Thoracic aorta (tissue), 2 donors: ENCODE measurements at places on chromosomes 16 and 17. TPM values are rescaled to one million over a fixed set of nuclear protein-coding genes. Genes with fewer than 3 reads are reported as not detected.

DNA sequence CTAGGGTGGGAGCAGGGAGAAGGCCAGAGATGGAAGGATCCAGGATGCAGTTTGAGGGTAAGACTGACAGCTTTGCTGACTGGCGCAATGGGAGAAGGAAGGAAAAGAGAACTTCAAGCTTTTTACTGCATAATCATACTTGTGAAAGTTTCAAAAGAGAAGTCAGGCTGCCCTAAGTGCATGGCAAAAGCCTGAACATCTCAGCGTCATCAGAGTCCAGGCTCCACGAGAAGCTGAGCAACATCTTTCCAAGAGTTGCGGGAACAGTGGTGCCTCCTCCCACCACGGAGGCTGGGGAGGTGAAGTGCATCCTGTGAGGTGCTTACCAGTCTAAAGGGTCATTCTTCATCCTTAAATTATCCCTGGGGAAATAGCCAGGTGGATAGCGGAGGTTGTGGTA, 26.9 kb upstream of the SLC38A8 start:
- no peak overlapping the region for H3K4me3 ChIP-seq
- H3K27ac ChIP-seq = no peak overlapping the region
- H3K27me3 ChIP-seq = no peaks in the 10 kb centered on the region

- no peaks in the 10 kb centered on the region for H3K27me3 ChIP-seq
- DNase-seq = no peak
- H3K4me1 ChIP-seq = peaks cover 96% of the 10 kb centered on the region
- H3K4me3 ChIP-seq = peak overlapping the region; percentile 69
Observed at GRCh38 chr17:48564188-48565021, 13.7 kb downstream of the HOXB4 start.

GRCh38 chr16:4550591-4550990, 5.5 kb upstream of the C16orf96 start:
- H3K27ac ChIP-seq = no peak overlapping the region
- no peaks in the 10 kb centered on the region for H3K4me1 ChIP-seq
- no peaks in the 10 kb centered on the region for H3K27me3 ChIP-seq

- H3K27ac ChIP-seq = no peak overlapping the region
- no peak overlapping the region for H3K4me3 ChIP-seq
- H3K4me1 ChIP-seq = peaks cover 3% of the 10 kb centered on the region
Observed at GRCh38 chr17:3859940-3860339, 13.9 kb upstream of the NCBP3 start.

DNA sequence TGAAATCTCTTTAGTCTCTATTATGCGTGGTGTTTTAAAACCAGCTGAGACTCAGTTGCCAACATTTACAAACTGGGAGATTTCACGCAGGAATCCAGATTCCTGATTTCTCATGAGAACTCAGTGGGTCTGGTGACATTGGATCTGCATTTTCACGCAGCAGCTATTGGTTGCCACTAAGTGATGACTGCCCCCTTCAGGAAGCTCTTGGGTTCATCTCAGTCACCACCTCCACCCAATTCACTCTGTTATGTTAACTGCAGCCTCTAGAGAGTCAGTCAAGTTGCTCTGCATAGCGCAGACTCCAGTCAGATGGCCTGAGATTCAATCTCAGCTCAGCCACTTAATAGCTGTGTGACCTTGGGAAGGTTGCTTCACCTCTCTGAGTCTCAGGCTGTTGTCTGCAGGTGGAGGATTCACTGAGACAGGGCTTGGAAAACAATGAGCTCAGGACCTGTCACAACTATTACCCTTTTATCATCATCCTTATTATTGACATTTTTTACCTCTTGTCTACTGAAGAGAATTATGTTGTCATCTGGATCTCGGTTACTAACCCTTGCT, 6.4 kb downstream of the SHISA9 start:
- H3K36me3 ChIP-seq = no peaks in the 10 kb centered on the region
- H3K27ac ChIP-seq = no peak overlapping the region
- peaks cover 3% of the 10 kb centered on the region for H3K4me1 ChIP-seq
- no peak overlapping the region for H3K4me3 ChIP-seq

Gene SLC35G6
- total RNA-seq = not detected

Gene LRRC37A2
- total RNA-seq = 14.3 TPM

GRCh38 chr17:40415390-40415789, 2.3 kb downstream of the TOP2A start:
- H3K27me3 ChIP-seq = no peaks in the 10 kb centered on the region
- H3K27ac ChIP-seq = no peak overlapping the region
- H3K4me1 ChIP-seq = peaks cover 7% of the 10 kb centered on the region
- H3K4me3 ChIP-seq = no peak overlapping the region
- H3K36me3 ChIP-seq = no peaks in the 10 kb centered on the region
- no peak for DNase-seq

Gene C16orf54
- total RNA-seq = 3.4 TPM

Gene MYO15B
- total RNA-seq = 151 TPM

GRCh38 chr16:13435415-13435814, 484.5 kb upstream of the ERCC4 start:
- DNase-seq = no peak
- no peak overlapping the region for H3K27ac ChIP-seq
- H3K4me3 ChIP-seq = no peak overlapping the region
- H3K36me3 ChIP-seq = no peaks in the 10 kb centered on the region
- no peaks in the 10 kb centered on the region for H3K27me3 ChIP-seq
- H3K4me1 ChIP-seq = no peaks in the 10 kb centered on the region

Gene HSF5
- not detected for total RNA-seq

DNA sequence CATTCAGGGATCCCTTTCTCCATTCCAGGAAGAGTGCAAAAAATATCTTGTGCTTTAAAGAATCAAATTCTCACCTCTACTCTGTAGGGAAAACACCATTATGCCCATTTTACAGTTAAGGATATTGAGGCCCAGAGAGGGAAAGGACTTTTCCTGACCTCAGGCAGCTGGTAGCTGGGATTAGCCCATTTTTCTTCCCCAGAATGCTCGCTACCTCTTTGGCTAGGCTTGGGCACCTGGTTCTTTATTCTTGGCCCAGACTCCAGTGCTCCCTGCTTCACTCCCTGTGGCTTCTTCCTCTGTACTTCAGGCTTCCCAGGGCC, 45.7 kb downstream of the MEOX1 start:
- no peak overlapping the region for H3K27ac ChIP-seq
- H3K36me3 ChIP-seq = no peaks in the 10 kb centered on the region
- no peaks in the 10 kb centered on the region for H3K27me3 ChIP-seq
- no peak overlapping the region for H3K4me3 ChIP-seq
- peaks cover 9% of the 10 kb centered on the region for H3K4me1 ChIP-seq
- DNase-seq = no peak

DNA sequence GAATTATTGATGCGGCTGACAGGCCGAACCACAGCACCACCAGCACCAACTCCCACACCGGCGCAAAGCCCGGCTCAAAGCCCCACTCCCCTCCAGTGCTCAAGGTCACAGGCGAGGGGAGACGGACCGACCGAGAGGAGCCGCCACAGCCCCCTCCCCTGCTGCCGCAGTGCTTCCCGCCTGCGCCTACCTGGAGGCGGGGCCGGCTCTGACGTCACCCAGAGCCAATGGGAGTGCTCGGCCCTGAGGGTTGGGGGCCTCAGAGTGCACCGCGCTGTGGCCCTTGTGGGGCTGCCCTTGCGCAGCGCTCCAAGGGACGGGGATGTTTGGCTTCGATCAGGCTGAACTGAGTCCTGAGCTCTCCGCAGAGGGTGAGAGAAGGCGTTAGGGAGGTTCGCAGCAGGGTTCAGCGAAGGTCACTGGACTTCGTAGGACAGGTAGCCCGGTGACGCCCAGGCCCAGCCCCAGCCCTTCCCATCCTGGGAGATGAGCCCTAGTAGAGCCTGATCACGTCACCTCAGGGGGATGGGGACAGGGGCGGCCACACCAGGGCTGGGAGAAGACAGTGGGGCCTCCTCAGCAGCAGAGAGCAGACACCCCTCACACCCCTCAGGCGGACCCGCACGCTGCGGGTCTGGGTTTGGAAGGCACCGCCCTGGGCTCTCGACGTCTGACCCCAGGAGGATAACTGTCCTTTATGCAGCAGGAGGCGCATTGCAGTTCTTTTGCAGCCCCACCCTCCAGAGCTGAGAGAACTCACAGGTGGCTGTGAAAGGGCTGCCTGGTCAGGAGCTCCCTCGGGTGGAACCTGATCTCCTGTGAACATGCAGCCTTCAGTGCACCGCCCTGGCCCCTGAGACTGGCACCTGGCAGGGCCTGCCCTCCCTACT, 1.5 kb downstream of the NDRG4 start:
- no peaks in the 10 kb centered on the region for H3K36me3 ChIP-seq
- no peaks in the 10 kb centered on the region for H3K27me3 ChIP-seq
- H3K4me1 ChIP-seq = peaks cover 16% of the 10 kb centered on the region
- no peak overlapping the region for H3K27ac ChIP-seq
- peak overlapping the region; percentile 41 for H3K4me3 ChIP-seq

Gene CD300LB
- 0.81 TPM for total RNA-seq

Gene CMTM3
- total RNA-seq = 16.6 TPM

GRCh38 chr17:48174833-48175523, 67.4 kb downstream of the SNX11 start:
- H3K27ac ChIP-seq = no peak overlapping the region
- H3K4me1 ChIP-seq = peaks cover 6% of the 10 kb centered on the region
- no peaks in the 10 kb centered on the region for H3K27me3 ChIP-seq
- no peak overlapping the region for H3K4me3 ChIP-seq
- no peaks in the 10 kb centered on the region for H3K36me3 ChIP-seq

Gene ZDHHC7
- 80.8 TPM for total RNA-seq

GRCh38 chr16:68379472-68380347, 68.6 kb downstream of the SMPD3 start:
- no peak overlapping the region for H3K27ac ChIP-seq
- no peaks in the 10 kb centered on the region for H3K27me3 ChIP-seq
- DNase-seq = no peak
- no peaks in the 10 kb centered on the region for H3K36me3 ChIP-seq

Gene MEIOC
- not detected for total RNA-seq

DNA sequence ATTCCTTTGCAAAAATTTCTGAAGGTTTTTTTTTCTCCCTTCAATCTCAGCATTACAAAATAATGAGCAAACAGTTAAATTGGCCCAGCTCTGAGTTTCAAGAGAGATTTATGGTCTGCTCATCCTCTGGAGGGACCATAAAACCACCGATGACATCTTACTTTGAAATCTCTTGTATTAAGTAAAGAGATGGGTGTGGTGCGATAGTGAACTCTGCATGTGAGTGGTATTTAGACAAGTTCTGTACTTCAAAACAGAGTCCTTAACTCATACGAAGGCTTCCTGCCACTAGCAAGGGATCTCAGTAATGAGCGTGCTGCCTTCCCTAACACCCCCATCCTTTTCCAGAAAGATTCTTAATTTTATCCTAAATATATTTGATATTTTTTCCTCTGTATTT, 2.1 kb downstream of the FAM20A start:
- no peak for DNase-seq
- peaks cover 33% of the 10 kb centered on the region for H3K4me1 ChIP-seq
- no peak overlapping the region for H3K27ac ChIP-seq
- no peaks in the 10 kb centered on the region for H3K27me3 ChIP-seq
- no peaks in the 10 kb centered on the region for H3K36me3 ChIP-seq

Gene ST6GALNAC2
- not detected for total RNA-seq

GRCh38 chr16:52929478-52930400, 123.0 kb downstream of the CHD9NB start:
- H3K27ac ChIP-seq = no peak overlapping the region
- no peaks in the 10 kb centered on the region for H3K4me1 ChIP-seq
- H3K4me3 ChIP-seq = no peak overlapping the region

Gene PTGES3L
- total RNA-seq = 2.0 TPM

Gene ZG16B
- not detected for total RNA-seq

Gene MAP2K6
- total RNA-seq = 1.5 TPM

Gene DNAI2
- not detected for total RNA-seq

- no peaks in the 10 kb centered on the region for H3K27me3 ChIP-seq
- no peak overlapping the region for H3K27ac ChIP-seq
- H3K36me3 ChIP-seq = no peaks in the 10 kb centered on the region
- DNase-seq = no peak
- no peaks in the 10 kb centered on the region for H3K4me1 ChIP-seq
Observed at GRCh38 chr16:27381974-27382855, 19.8 kb upstream of the IL21R start.

DNA sequence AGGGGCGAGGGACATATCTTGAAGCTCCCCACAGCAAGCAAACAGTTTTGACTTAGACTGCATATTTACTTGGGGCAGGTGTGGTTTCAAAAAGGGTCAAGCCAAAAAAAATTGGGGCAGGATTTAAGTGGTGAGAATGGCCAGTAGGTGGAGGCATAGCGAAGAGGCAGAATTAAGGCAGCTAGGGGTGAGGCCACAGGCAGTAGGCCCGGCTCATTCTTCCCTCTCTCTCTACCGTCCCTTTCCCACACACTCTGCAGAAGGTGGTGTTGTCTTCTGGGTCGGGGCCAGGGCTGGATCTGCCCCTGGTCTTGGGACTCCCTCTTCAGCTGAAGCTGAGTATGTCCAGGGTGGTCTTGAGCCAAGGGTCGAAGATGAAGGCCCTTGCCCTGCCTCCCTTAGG, 2.6 kb downstream of the SHBG start:
- no peak overlapping the region for H3K27ac ChIP-seq
- no peaks in the 10 kb centered on the region for H3K27me3 ChIP-seq
- no peak overlapping the region for H3K4me3 ChIP-seq
- no peak for DNase-seq

- H3K4me3 ChIP-seq = no peak overlapping the region
- H3K4me1 ChIP-seq = no peaks in the 10 kb centered on the region
- DNase-seq = no peak
- H3K27ac ChIP-seq = no peak overlapping the region
Observed at GRCh38 chr16:8355675-8356074, 234.6 kb downstream of the TMEM114 start.

Gene RAMP2
- total RNA-seq = 11.0 TPM

- no peaks in the 10 kb centered on the region for H3K36me3 ChIP-seq
- no peak for DNase-seq
- no peak overlapping the region for H3K27ac ChIP-seq
Observed at GRCh38 chr17:12089809-12090384, 69.2 kb downstream of the MAP2K4 start.

- no peak overlapping the region for H3K27ac ChIP-seq
- no peak overlapping the region for H3K4me3 ChIP-seq
- no peaks in the 10 kb centered on the region for H3K27me3 ChIP-seq
- H3K4me1 ChIP-seq = no peaks in the 10 kb centered on the region
- DNase-seq = no peak
Observed at GRCh38 chr17:29048440-29049368, 5.8 kb downstream of the PIPOX start.

DNA sequence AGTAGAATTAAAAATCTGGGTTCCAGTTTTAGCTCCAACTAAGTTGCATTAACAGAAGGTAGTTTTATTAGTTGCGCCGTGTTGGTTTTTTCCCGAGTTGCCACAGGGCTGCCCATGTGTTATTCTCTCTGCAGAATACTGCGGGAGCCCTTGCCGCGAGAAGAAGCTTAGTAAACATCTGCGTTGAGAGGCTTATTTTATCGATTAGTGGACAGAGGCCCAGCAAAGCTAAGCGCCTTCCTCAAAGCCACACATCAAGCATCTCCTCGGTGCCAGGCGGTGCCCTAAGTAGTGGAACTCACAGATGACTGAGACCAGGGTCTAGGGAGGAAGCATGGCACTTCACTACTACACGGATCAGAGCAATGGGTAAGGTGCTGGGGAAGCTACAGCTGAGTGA, 212.3 kb upstream of the IRX5 start:
- H3K36me3 ChIP-seq = no peaks in the 10 kb centered on the region
- no peak overlapping the region for H3K27ac ChIP-seq
- no peak for DNase-seq
- H3K4me1 ChIP-seq = no peaks in the 10 kb centered on the region
- no peaks in the 10 kb centered on the region for H3K27me3 ChIP-seq
